ENCODE measurements at places on chromosomes 11 and 22.

- DNase-seq, result no peak
These were observed 667.5 kb downstream of the NTM start for GRCh38 chr11:132037956-132038355.

GRCh38 chr11:71330996-71331395 is 78.6 kb upstream of the SHANK2 start:
- DNase-seq, result no peak

DNA sequence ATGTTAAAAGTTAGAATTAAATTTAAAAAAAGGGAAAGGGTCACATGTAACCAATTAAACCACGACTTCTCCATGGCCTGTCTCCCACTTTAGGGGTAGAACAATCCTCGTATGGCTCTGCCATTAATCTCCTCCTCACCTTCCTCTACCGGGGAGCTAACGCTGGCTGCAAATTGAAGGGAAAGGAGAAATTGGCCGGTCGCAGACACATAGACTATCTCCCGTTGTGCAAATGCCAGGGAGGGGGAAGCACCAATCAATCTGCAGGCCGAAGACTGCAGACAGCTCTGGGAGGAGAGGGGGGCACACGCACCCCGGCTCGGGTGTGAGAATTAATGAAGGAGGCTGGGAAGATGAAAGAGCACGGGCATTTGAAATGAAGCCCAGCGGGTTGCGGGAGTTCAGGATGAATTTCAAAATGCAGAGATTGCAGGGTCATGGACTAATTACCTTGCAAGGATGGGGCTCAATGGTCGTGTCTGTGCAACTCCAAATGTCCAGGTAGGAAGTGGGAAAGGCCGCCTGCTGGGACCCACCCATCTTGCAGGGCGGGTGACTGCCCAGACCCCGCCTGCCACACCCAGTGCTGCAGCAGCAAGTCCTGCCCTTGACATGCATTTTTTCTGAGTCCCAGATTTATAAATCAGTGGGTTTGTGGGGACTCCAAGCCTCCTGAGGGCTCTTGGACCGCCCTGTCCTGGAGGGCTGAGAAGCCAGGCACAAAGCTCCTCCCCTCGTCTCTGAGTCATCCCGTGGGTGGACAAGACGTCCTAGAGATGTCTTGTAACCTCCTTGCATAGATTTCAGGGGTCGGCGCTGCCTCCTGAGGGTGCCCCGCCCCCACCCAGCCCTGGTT is 534.2 kb downstream of the TBC1D22A start:
- DNase-seq, result no peak

GRCh38 chr11:4886186-4886585 is 4.5 kb downstream of the OR51T1 start:
- DNase-seq, result no peak

- no peak for DNase-seq
These were observed 5.7 kb upstream of the CHRM1 start for GRCh38 chr11:62926680-62927455.

DNA sequence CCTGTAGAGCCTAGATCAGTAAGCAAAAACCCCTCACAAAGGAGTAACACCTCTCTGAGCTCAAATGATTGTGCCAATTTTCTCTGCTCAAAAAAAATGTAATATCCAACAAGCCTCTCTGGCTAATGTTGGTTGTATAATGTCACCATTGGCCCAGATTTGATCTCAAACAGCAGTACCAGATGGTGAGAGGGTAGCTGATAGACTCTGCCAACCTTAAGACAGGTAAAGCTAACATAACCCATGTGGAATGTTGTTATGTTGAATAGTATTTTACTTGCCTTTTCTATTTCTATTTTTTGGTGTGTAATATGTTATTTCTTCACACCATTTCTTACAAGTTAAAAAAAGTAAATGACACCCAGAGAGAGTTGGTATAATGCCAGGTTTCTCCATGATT is 166.7 kb upstream of the GUCY1A2 start:
- DNase-seq, result no peak

DNA sequence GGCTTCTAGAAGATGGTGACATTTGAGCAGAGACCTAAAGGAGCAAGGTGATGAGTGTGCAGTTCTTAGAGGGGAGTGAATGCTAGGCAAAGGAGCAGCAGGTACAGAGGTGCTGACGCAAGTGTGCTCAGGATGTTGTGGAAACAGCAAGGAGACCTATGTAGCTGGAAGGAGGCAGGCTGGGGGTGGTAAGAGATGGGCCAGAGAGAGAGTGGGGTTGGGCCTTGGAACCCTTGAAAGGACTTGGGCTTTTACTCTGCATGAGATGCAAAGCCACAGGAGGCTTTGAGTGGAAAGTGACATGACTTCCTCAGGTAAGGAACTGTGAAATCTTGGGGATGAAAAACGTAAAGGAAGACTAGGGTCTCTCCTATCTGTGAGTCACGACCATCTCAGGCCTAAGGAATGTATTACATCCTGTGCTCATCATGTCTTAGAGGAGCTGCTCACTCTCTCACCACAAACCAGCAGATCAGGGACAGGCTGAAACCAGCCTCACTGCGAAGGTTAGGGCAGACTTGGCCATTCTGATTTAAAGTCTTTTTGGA is 65.4 kb downstream of the MICAL2 start:
- DNase-seq, result no peak

- DNase-seq, result no peak
These were observed 4.8 kb upstream of the FXYD2 start for GRCh38 chr11:117829369-117829725.

DNA sequence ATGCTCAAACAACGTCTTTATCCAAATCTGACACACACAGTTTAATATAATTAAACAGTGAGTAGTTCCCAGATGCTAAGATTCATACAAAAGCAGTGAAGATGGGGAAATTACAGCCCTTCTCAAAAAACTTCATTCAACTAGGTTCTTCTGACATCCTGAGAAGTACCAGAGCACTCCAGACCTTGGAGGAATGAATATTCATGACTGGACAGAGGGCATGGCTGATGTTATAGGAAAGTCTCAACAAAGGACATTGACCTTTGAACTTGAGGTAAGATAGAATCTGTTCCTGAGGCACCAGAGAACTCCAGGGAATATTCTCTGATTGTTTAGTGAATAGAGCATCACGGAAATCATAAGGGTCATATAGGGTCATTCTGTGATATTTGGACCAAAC is 106.4 kb upstream of the SLC5A12 start:
- DNase-seq, result no peak

DNA sequence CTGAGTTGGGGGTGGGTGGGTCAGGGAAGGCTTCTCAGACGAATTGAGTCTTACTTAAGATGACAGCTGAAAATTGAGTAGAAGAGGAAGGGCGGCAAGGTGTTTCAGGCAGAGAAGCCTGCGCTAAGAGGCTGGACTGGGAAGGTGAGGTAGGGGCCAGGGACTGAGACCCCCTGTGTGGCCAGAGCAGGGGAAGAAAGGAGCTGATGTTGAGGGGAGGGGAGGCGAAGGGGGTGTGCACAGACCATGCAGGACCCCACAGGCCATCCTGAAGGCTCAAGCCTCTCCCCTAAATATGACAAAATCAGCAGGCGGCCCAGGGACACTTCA is 40.6 kb upstream of the CREB3L1 start:
- no peak for DNase-seq

- DNase-seq, result peak; percentile 28
These were observed 1.6 kb upstream of the ELFN2 start for GRCh38 chr22:37428649-37429586.

- no peak for DNase-seq
These were observed 8.9 kb upstream of the PTPRJ start for GRCh38 chr11:47971501-47971900.

DNA sequence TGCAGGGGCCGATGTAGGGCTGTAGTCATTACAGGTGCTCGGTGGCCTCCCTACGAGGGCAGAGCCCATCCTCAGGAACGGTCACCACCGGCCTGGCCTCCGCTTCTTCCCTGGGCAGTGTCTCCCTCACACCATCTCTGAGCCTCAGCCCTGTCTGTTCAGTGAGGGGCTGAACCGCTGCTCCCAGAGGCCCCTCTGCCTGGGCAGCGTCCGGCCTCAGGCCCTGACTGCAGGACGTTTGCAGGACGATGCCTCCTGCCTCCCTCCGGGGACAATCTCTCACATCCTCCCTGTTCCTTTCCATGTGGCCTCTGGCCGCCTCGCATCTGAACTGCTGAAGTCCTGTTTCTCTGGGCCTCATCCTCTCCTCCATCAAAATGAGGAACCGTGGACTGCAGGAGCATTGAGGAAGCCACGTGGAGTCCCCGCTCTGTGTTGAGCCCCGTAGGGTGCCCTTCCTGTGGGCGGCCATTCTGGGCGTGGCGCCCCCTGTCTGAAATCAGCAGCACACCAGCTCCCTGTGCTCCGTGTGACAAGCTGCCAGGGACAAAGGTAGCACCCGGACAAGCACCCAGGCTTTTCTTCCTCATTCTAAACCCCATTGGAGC is 933.5 kb downstream of the BRD1 start:
- DNase-seq, result no peak

GRCh38 chr11:12137938-12138731 is 27.7 kb downstream of the MICAL2 start:
- DNase-seq, result no peak

DNA sequence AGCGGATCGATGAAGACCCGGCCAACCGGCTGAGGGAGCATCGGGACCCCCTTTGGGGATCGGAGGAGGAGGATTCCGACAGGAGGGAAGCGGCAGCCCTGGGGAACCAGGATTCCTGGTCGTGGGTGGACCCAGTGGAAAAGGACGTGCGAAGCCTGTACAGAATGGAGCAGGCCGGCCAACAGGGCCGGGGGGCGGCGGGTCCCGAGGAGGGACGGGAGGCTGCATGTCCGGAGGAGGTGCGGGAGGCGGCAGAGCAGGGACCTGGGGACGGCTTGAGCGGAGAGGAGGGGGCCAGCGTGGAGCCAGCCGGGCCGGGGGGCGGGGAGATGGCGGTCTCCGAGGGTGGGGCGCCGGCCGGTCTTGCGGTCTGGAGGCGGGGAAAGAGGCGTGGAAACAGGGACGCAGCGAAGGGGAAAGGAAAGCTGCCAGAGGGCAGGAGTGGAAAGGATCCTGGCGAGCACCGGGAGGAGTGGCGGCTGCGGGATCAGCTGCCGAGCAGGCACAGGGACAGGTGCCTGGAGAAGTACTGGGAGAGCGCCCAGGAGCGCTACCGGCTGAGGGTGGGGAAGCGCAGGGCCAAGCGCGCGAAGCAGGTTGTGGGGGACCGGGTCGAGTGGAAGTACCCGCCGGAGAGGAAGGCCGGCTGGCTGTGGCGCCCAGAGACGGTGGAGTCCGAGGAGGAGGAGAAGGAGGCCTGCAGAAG is at the start of gene ANO5:
Gene ANO5, plus strand, starts transcription at position 444 of the 706 bp plus-strand sequence. CDS start 408 bp downstream, outside the sequence.
- DNase-seq, result no peak

- DNase-seq, result no peak
These were observed 90.7 kb downstream of the APOL5 start for GRCh38 chr22:35808377-35808776.

- no peak for DNase-seq
These were observed 4.0 kb downstream of the ANKRD13D start for GRCh38 chr11:67293090-67293489.

- DNase-seq, result no peak
These were observed 25.3 kb downstream of the STIM1 start for GRCh38 chr11:3880724-3881123.

- DNase-seq, result peak; percentile 5
These were observed 10.0 kb downstream of the OR51L1 start for GRCh38 chr11:5004424-5005274.

GRCh38 chr11:96113193-96113681 is 189.3 kb upstream of the MTMR2 start:
- DNase-seq, result no peak

- DNase-seq, result no peak
These were observed 437.5 kb downstream of the INSC start for GRCh38 chr11:15551901-15552851.

DNA sequence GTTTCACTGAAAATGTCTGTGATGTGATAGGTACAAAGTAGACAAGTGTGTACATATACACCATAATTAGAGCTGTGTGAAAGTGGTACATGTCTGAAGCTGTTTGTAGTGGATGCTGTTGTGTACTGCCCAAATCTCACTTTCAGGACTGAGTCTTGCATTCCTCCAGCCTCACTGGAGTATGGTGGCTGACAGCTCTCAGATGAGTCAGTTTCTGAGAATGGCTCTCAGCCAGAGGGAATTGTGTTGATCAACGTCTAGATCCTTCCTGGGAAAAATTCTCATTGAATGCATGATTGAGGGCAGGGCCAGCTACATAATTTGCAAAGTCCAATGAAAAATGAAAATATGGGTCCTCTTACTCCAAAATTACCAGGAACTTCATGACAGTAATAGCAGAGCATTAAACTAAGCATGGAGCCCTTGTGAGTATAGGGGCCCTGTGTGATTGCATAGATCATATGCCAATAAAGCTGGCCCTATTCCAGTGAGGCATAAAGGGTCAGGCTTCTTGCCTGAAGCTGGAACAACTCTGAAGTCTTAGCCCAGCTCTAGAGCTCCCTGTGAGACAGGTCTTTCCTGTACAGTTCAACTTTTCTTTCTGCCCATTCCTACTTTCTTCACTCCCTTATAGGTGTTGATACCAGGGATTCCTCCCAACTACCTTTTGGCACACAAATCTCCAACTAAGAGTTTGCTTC is 10.8 kb upstream of the CYP2R1 start:
- no peak for DNase-seq

- no peak for DNase-seq
These were observed 47.0 kb upstream of the SUSD2 start for GRCh38 chr22:24134090-24134846.

GRCh38 chr11:44972746-44973435 is 22.2 kb upstream of the TP53I11 start:
- no peak for DNase-seq

DNA sequence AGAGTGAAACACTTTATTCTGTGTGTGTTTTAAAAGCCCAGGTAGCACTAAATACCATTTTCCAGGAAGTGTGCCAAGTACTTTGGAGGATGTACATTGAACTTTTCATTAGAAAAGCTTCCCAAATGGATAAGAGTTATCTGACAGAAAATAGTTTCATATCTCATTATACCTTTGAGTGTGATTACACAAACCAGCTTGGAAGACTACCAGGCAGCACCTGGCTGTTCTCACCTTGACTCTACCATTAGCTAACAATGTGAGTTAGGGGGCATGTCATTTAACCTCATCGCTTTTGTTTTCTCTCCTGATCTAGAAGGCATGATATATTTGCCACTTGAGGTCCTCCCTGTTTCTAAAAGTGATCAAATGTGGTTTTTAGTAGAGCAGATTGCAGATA is 50.2 kb downstream of the GRM5 start:
- no peak for DNase-seq

DNA sequence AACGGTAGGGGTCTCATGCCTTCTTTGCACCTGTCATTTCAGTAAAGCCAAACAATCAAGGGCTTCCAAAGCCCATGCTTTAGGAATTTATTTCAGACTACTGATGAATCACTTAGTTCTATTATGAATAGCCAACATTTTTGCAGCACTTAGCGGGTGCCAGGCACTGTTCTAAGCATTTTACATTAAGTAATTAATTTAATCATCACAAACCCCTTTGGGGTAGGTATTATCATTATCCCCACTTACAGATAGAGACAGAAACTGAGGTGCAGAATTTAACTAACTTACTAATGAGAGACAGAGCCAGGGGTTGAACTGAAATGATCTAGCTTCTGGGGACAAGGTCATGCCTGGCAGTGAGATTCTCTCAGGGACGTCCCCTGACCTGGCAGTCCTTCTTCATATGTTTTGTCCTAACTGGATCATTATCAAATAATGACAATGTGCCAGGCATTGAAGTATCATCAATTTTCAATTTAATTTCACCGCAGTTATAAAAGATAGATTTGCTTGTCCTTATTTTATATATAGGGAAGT is 31.7 kb upstream of the NAV2 start:
- DNase-seq, result no peak

- DNase-seq, result no peak
These were observed 10.3 kb downstream of the OSBP2 start for GRCh38 chr22:30704978-30705377.

Measured in stimulated activated CD4-positive, alpha-beta T cell treated with anti-CD3 and anti-CD28 coated beads, Interleukin-1b, Interleukin-23, amount 100 ng/mL, for 24 hours (primary cell).